SK-N-MC (cell line): ENCODE measurements at places on chromosomes 3 and 15.

DNA sequence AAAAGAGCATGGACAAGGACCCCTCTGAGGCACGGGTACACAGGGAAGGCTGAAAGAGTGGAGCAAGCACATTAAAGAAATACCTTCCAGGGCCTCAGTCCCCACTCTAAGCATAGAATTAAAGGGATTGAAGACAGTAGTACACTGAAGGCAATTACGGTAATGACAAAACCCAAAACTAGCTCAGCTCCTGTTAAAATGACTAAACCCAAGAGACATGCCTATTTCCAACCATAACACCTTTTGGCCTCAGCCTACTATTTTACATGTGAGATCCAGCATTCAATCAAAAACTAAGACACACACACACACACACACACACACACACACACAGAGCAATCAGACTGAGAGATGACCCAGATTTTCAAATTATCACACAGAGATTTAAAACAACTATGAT lies 19.8 kb downstream of the MAP4 start:
- DNase-seq = no peak

- DNase-seq = peak; percentile 48
Measured at GRCh38 chr3:36058404-36059030, 321.8 kb upstream of the STAC start.

- DNase-seq = no peak
Measured at GRCh38 chr15:29860872-29861271, 38.6 kb upstream of the TJP1 start.

- DNase-seq = no peak
Measured at GRCh38 chr15:74857671-74858368, 14.9 kb upstream of the ULK3 start.

GRCh38 chr3:171829841-171830517 lies 13.2 kb upstream of the TMEM212 start:
- DNase-seq = no peak

DNA sequence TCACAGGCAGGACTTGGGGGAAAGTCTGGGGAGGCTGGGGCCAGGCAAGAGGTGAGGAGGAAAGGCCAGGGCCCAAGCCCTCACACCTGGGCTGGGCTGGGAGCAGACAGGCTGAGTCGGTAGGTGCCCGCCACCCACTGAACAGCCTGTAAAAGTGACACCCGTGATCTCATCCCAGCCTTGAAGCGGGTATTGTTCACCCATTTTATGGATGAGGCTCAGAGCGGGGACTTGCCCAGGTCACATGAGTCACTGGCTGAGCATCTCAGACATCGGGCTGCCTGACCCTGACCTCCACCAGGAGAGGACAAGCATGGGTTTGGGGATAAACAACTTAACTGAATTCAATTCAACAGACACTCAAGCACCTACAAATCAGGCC lies 52.0 kb upstream of the CTSH start:
- DNase-seq = no peak

DNA sequence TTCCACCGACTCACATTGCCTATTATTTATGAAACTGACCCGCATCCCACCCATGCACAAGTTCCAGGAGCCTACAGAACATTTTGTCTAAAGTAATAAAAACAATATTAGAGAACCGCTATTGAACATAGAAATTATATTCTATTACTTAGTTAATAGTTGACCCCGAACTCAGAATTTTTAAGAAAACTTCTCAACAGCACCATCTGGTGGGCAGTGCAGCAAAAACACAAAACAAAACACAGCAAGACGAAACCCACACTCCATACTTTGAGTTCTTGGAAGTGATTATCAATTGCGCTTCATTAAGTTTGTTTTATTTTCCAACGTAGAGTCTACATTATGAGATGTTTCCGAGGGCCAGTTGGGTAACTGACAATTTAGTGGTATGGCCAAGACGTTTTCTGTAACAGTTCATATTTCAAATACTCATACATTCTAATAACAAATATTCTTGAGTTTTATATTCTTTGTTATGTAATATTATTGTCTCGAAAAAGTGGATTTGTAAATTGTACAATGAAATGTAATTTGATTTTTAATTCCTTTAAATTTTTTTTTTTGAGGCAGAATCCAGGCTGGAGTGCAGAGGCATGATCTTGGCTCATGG lies 24.0 kb upstream of the C3orf70 start:
- DNase-seq = peak; percentile 73

GRCh38 chr3:74410276-74410941 lies 204.1 kb downstream of the CNTN3 start:
- DNase-seq = no peak

GRCh38 chr15:79561982-79562381 lies 129.8 kb downstream of the MINAR1 start:
- no peak for DNase-seq

GRCh38 chr3:52801839-52802238 lies 7.2 kb downstream of the ITIH3 start:
- DNase-seq = no peak

DNA sequence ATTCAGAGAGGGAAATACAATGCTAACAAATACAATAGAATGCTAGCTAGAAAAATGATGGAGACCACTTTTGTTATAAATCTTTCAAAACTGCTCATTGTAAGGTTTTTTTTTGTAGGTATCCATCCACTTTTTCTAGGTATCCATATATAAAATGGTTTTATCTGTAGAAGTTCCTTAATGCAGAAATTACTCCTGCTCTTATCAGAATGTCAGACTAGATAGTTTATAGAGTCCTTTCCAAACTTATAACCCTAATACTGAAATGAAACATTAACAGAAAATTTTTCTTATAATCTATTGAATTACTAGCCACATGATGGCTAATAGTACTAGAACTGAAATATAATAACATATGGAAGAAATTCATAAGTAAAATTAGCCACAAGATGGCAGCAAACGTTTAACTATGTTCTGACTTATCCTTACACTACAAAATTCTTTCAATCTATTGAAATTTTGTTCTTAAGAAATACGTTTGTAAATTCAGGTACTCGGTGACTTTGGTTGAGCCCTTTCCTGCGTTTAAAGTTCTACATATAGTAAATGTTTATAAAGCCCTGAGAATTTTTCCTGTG lies 58.5 kb downstream of the ECT2 start:
- peak; percentile 72 for DNase-seq

DNA sequence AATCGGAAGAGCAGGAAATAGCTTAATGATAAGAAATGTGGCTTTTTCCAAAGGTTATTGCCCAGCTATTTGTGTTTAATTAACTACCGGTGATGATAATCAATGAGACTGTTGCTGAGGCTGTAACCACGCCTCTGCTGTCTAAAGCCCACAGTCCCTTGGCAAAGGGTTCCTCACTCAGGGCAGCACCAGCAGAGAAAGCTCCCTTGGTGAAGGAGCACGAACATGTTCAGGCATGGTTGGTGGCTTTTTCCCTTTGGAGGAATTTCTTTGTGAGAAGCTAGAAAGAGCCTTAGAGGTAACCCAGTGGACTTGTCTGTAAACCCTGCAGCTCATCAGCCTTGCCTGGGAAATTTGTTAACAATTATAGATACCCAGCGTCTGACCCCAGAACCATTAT lies 7.5 kb upstream of the ST6GAL1 start:
- DNase-seq = no peak

DNA sequence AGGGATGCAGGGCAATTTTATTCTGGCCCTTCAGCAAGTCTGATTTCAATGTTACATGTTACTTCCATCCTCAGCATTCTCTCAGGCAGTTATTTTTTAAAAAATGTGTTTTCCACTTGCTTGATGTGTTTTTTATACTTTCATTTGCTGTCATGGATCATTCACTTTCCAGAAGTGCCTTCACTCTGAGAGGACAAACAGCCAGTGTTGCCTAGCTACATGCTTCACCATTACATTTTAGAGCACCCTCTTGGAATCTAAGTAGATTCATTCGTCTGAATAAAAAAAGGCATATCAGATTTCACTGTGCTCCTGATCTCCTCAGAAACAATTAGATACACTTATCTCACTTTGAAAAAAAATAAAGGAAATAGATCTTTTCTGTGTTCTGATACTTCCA lies 93.6 kb upstream of the POU1F1 start:
- DNase-seq = no peak

GRCh38 chr3:15711281-15711680 lies 86.5 kb downstream of the ANKRD28 start:
- no peak for DNase-seq

- no peak for DNase-seq
Measured at GRCh38 chr3:136811701-136812100, 7.2 kb upstream of the SLC35G2 start.

GRCh38 chr3:155995525-155996370 lies 124.6 kb upstream of the KCNAB1 start:
- peak; percentile 22 for DNase-seq

DNA sequence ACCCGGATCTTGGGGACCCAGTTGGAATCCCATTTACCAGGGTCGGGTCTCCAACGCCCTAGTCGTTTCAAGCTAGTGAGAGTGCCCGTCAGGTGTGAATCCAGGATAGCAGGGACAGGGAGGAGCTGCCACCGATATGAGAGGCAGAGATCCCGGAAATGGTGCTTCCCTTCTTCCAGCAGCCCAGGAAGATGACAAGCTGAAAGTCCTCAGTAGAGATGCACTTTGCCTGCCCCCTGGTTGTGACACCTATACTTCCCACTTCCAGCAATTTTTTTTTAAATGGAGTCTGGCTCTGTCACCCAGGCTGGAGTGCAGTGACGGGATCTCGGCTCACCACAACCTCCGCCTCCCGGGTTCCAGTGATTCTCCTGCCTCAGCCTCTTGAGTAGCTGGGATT lies 503.0 kb downstream of the NTRK3 start:
- no peak for DNase-seq

DNA sequence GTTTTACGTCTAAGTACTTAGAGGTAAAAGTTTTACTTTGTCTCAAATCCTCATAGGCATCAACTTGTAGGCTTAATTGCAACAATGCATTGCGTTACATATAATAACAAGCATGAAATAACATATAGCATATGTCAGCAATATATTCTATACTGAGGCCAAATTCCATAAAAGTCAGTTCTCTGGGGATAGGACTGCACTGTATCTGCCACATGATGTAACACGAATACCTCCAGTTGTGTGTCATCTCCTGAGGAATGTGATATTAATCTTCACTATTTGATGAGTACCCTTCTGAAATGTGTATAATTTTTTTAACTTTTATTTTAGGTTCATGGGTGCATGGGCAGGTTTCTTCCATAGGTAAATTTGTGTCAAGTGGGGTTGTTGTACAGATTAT lies 126.4 kb downstream of the IMPG2 start:
- DNase-seq = no peak

GRCh38 chr15:50053055-50053856 lies 65.8 kb downstream of the ATP8B4 start:
- DNase-seq = no peak

GRCh38 chr3:124206225-124207055 lies 214.5 kb upstream of the ROPN1 start:
- no peak for DNase-seq

GRCh38 chr15:74873756-74874424 lies 725 bp upstream of the SCAMP2 start:
- no peak for DNase-seq

GRCh38 chr15:57651445-57651844 lies 55.1 kb upstream of the POLR2M start:
- DNase-seq = no peak

GRCh38 chr3:140097874-140098635 lies 163.1 kb downstream of the CLSTN2 start:
- DNase-seq = no peak

DNA sequence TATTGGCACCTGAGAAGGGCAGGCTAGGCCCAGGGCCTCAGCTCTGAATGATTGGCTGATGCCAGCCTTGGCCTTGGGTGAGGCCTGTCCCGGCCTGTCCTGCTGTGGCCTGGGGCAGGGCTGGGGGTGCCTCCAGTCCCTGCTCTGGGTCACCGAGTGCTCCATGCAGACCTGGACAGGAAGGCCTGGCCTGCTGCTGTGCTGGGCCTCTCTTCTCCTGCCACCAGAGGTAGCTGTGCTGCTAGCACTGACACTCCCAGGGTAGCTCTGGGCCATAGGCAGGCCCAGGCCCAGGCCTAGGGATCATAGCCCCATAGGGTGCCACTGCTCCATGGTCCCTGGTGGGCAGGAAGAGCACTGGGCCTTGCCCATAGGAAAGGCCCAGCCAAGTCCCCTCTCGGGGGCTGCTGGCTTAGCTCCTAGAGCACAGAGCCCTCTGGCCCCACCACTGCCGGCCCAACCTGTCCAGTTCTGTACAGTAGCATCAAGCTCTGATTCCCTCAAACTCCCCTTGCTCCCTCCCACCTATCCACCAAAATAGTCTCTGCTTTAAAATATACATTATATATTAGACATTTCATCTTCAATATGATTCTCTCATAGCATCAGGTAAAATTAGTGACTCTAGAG lies 18.2 kb downstream of the ABTB1 start:
- DNase-seq = no peak

DNA sequence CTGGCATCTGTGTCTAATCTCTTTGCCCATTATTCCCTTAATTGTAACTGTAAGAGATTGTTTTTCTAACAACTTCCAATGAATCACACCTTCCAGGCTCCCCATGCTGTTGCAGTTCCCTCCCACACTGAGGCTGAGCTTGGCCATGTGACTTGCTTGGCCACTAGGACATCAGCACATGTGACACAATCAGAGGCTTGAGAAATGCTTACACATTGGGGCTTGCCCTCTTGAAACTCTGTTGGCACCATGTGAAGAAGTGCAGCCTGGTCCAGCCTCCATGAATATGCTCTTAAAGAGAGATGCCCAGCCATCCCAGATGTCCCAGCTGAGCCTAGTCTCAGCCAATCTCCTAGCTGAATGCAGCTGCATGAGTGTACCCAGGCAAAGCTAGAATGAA lies 326.8 kb upstream of the SOX2 start:
- no peak for DNase-seq

DNA sequence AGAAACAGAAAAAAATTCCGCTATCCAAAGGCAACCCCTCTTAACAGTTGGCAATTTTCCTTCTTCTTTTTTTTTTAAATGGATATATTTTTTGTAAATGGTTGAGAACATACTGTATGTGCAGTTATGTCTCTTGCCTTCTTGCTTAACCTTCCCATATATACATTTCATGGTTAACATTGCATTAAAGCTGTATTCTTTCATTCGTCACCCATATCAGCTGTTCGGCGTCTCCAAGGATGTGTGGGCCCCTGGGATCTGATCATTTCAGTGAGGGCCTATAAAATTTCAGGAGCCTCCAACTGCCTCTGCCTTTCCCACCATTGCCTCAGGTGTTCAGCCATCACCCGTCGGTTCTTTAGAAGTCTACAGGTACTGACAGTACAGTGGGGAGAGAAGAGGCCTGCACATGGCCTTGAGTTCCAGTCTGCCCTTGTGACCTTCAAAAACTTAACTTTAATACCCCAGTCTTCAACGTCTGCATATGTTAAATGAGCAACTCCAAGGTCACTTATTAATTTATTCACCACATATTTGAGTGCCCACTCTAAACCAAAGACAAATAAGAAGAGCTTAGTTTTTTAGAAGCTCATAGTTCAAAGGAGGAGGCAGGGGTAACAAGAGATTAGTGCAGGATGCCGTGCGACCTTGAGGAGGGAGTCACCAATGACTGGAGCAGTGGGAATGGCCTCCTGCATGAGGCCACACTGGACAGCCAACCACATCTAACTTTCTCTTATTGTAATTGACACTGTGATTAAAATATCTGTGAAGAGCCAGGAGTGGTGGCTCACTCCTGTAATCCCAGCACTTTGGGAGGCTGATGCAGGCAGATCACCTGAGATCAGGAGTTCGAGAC lies 6.9 kb downstream of the ST6GAL1 start:
- peak; percentile 37 for DNase-seq

GRCh38 chr3:142022381-142022780 lies 127.0 kb downstream of the TFDP2 start:
- DNase-seq = no peak
